Activated CD4-positive, alpha-beta T cell treated with anti-CD3 and anti-CD28 coated beads, Interleukin-2, Interleukin-4, amounts not matched to agents 100 ng/mL and 50 ng/mL, durations not matched to agents 16 hours and 8 hours (primary cell): ENCODE measurements at places on chromosomes 5 and 9.

- no peak for DNase-seq
Measured at GRCh38 chr9:81492710-81493447, 196.5 kb downstream of the TLE1 start.

DNA sequence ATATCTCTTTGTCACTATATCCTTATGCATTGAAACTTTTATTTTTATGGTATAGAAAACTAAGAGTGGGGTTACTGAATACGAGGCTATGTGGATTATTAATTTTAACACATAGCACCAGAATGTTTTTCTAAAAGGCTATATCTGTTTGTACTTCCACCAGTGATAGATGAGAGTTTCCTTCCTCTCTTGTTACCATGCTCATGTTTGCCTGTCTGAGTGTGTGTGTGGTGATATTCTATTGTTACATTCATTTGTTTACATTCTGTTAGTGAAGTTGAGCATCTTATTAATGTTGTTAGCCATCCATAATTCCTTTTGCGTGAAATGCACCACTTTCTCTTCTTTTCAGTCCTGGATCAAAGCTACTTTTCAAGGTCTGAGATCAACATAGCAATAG lies 54.1 kb upstream of the ALDH1A1 start:
- DNase-seq = no peak

DNA sequence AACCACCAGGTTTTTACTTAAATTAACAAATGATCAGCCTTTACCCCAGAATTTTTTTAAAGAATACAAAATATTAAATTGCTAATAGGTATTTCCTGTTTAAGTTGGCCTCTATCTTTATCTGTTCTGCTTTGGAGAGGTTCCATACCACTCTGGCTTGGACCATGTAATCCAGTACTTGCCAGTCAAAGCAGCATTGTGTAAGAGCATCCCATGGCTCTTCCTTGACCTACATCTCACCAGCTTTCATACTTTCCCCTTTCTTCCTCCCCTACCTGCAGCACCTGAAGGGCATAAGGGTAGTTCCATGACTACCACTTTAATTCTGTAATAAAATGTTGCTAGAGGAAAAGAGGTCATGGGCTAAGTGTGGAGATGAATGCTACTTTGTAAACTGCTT lies 140.8 kb upstream of the MTAP start:
- no peak for DNase-seq

- no peak for DNase-seq
Measured at GRCh38 chr5:36596247-36596646, 10.2 kb upstream of the SLC1A3 start.

DNA sequence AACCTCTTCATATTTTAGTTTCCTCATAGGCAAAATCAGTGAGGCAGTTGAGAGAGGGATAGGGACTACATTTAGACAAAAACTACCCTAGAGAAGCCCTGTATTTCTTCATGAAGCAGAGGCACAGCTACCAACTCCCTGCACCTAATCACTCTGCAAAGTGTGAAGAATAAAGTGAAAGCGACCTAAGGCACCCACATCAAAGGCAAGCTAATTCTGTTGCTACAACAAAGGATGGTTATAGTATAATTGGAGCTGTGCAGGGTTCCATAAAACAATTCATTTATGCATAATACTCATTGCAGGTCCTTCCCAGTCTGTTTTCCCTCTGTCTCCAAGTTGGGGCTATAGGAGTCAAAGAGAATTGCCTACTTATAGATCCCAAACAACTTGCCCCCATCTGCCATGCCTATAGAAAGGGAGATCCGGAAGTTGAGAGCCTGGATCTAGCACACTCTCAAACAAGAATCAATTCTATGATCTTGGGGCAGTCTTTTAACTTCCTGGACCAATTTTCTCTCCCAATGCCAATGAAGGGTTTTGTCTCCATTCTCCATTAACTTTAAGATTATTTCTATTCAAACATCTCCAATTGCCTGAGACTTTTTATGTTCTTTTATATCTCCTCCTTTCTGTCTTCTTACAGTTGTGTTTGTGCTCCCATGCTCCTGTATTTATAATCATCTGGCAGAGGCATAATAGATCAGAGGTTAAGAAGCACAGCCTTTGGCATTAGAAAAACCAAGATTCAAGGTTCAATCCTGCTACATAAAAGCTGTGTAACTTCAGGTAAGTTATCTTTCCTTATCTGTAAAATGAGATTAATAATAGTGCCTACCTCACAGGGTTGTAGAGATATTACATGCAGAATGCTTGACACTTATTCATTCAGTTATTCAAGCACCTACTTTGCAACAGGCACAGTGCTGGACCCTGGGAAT lies 56.0 kb upstream of the PTGER4 start:
- DNase-seq = no peak

DNA sequence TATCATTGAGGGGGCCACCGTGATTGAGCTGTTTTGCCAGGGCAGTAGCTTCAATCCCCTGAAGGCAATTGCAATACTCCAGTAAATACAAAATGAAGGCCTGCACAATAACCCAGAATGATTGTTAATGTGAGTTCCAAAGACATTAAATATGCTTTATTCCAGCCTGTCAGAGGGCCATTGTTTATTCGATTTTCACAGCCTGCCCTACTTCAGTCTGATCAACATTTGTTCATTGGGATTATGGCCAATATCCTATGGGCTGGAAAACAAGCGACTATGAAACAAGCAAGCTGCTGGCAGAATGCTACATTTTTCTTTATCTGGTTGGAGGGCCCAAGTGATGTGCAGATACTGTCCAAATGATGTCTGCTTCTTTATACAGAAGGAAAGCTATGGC lies 543.1 kb downstream of the TLE1 start:
- DNase-seq = no peak

DNA sequence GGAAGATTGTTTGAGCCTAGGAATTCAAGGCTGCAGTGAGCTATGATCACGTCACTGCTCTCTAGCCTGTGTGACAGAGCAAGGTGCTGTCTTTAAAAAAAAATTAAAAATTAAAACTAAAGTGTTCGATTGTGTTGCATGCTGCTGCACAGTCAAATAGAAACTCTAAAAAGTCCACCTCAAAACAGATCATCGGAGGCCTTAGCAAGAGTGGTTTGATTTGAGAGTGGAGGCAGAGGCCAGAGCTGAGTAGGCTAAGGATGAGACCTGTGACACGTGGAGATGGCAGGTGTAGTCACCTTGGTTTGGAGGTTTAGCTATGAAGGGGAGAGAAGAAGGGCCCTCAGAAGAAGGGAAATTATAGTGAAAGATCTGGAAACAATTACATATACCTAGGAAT lies 2.8 kb upstream of the PTPDC1 start:
- peak; percentile 27 for DNase-seq

- no peak for DNase-seq
Measured at GRCh38 chr5:16812911-16813310, 123.2 kb downstream of the MYO10 start.

GRCh38 chr9:22053178-22053577 lies 44.1 kb upstream of the CDKN2B start:
- no peak for DNase-seq

GRCh38 chr5:92494508-92494907 lies 1086.5 kb downstream of the NR2F1-AS1 start:
- DNase-seq = no peak

GRCh38 chr9:124332361-124333202 lies 74.8 kb downstream of the NEK6 start:
- no peak for DNase-seq

GRCh38 chr5:72608297-72608696 lies 101.1 kb upstream of the ZNF366 start:
- DNase-seq = no peak

DNA sequence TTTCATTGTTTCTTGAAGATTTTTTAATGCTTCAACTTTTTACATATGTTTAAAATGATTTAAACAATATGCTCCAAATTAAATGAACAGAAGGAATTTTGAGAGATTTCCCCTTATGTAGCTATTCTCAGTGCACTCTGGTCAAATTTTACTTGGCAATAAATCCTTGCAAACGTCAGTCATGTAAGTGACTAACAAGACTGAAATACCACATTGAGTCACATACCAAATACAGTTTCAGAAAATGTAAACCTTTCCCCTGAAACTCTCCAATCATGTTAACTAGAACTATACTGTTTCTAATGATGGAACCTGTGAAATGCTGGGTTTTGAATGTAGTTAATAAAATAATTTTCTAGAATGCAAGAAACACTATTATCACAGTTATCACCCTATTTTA lies 29.6 kb downstream of the SAR1B start:
- peak; percentile 72 for DNase-seq

DNA sequence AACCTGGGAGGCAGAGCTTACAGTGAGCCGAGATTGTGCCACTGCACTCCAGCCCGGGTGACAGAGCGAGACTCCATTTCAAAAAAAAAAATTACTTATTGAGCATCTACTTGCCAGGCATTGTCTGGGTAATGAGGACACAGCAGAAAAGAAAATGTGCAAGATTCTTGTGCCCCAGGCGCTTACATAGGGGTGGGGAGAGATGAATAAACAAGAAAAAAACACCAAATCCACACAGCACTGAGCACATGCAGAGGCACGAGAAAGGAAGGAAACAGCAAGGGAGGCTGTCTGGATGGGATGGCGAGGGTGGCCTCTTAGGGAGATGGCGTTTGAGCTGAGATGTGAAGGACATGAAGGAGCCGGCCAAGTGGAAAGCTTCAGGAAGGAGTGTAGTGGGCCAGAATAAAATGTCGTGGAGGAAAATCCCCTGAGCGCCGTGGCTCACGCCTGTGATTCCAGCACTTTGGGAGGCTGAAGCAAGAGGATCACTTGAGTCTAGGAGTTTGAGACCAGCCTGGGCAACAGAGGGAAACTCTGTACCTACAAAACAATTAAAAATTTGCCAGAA lies 13.9 kb downstream of the DYNC2I2 start:
- no peak for DNase-seq

DNA sequence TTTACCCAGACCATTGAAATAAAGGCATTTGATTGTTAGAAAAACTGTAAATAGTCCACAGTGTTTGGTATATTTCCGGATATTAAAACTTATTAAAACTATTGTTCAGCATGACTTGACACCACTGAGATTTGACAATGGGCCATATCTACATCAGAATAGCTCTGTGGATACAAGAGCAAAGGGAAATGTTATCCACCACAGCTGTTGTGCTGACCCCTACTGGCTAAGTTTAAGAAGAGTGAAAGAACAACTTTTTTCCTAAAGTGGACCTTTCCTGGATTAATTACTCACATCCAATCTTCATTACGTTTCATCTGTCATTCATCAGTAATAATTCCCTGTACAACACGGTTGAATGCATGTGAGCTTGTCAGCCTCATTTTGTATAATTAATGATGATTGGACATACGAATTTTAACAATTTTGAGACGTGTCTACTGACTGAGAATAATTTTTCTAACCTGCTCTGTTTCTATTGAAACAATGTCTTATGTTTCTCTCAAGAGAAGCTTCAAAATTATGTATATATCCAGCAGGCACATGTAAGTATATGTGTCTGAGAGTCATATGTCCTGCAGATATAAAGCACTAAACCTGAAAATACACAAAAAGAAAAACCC lies 1952.6 kb downstream of the MAT2B start:
- no peak for DNase-seq

GRCh38 chr5:1777281-1778137 lies 22.1 kb downstream of the MRPL36 start:
- no peak for DNase-seq
